ENCODE measurements at places on chromosomes 3 and 15.

GRCh38 chr3:177026505-177027277 is 170.6 kb downstream of the TBL1XR1 start:
- no peak for DNase-seq

DNA sequence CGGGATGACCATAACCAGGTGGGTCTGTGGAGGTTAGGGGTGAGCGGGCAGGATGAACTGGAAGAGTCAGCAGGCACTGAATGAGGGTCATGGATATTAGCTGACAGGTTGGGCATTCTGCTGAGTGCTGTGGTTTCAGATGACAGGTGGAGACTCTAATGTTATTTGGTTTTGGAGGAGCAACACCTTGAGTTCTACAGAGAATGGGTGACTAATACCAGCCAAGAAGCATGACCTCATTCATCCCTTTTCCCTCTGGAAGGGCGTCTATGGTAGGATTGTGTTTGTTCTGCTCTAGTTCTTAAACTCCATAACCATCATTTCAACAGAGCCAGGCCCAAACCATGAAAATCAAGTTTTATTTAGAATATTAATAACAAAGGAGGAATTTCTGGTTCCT is 550.7 kb upstream of the LMCD1 start:
- no peak for DNase-seq

GRCh38 chr3:172965256-172965655 is 175.8 kb downstream of the SPATA16 start:
- no peak for DNase-seq

- DNase-seq, result no peak
Measured at GRCh38 chr3:30131191-30131590, 475.2 kb upstream of the TGFBR2 start.

GRCh38 chr3:170814822-170815221 is 55.2 kb downstream of the RPL22L1 start:
- DNase-seq, result no peak

DNA sequence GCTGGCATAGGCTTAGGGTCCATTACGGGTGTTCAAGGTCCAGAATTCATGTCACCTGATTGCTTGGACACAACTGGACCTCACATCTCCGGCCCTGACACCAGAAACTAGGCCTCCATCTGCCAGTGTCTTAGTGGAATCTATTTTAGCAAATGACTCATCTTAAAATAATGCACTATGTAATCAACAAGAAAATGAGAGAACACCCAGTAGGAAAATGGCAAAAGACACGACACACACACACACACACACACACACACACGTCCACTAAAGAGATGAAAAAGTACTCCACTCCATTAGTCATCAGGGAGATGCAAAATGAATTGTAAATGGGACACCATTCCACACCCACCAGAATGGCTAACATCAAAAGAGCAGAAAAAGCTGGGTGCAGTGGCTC is 11.2 kb downstream of the APBA2 start:
- DNase-seq, result no peak

DNA sequence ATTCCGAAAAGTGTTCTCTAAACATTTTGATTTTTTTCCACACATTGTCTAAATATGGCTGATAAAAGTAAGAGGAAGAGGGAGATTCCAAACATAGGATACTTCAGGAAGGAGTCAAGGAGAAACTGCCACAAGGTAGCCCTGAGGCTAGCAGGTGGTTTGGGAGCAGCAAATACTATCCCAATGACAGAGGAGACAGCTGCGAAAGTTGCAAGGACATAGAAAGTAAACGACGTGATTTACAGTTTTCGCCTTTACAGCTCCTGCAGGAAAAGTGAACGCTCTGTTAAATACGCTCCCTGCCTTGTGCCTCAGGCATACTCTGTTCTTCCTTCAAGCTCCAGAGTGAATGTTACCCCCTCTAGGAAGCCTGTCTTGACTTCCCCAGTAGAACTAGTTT is 3.7 kb upstream of the FETUB start:
- no peak for DNase-seq

- no peak for DNase-seq
Measured at GRCh38 chr3:96813820-96814650, at the start of gene EPHA6. Gene EPHA6, plus strand, starts transcription at chr3:96814594.

DNA sequence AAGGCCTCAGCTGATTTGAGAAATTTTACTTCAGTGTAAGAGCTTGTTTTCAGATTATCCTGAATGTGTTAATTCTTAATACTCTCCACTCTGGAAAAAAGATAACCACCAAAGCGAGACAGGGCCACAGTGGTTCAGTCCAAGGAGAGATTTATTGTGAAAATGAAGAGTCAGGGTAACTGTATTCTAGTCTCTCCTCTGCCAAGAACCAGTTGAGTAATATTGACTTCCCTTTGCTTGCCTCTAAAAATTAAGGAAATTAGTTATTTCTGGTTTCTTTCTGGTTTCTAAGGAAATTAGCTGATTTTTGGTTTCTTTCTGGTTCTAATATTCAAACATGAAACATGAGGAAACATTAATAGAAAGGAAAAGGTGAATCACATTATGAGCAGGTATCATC is 34.9 kb downstream of the PPP1R2 start:
- no peak for DNase-seq

DNA sequence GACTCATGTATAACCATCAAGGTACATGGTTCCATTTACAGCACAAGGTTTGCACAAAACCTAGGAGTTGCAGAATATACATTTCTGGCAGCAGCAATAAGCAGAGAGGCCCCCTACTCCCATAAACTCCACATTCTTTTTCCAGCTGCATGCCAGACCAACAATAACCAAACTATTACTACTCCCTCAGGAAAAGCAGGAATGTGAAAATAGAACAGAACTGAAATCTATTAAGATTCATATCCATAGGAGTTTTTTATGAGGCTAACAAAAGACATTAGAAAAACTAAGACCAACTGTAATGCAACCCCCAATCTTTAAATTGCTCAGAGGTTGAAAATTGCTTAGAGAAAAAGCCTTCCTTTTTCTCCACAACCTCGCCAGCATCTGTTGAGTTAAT is 27.6 kb upstream of the TOP2B start:
- no peak for DNase-seq

DNA sequence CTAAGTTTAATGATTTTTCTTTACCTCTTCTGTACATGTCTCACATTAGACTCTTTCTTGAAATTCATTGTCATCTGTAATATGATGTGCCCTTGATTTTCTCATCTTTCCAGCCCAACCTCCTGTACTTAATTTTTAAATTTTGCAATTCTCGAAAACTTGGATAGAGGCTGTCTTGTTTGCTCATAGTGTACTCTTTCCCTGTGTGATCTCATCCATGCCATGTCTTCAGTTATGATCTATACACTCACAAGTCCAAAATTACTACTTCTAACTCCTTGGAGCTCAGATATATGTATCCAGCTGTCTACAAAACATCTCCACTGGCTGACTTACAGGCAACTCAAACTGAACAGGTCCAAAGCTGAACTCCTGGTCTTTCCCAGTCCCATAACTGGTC is 42.2 kb downstream of the CD200 start:
- no peak for DNase-seq

Measured in DMS 273 treated with DMSO at 0.1 percent for 48 hours (cell line).